ENCODE measurements at places on chromosomes 1 and 21.

GRCh38 chr1:16122916-16123315, 33.0 kb downstream of the EPHA2 start:
- DNase-seq = peak; percentile 44

- no peak for DNase-seq
Observed at GRCh38 chr1:90943966-90944365, 77.9 kb downstream of the ZNF644 start.

DNA sequence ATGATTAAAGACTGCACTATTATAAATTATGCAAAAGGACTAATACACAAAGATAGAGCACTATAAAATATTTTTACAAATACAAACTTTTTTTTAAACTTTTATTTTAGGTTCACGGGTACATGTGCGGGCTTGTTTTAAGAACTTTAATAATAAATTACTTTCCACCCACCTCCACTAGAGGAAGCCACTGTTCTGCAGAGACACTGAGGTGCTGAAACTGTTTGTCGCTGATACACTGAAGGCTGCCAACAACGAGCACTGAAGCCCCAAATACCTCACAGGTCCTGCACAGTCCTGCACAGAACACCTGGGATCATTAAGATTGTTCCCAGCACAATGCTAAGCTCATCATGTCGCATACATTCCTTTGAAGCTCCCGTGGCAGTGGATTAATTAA, 19.9 kb downstream of the COA6 start:
- no peak for DNase-seq

GRCh38 chr1:227273557-227273956, 44.7 kb downstream of the CDC42BPA start:
- no peak for DNase-seq

- no peak for DNase-seq
Observed at GRCh38 chr1:54709547-54710292, 5.9 kb upstream of the TTC4 start.

- no peak for DNase-seq
Observed at GRCh38 chr1:51331206-51332100, 1.1 kb upstream of the TTC39A start.

GRCh38 chr21:45414396-45415187, 9.6 kb downstream of the COL18A1 start:
- DNase-seq = no peak

- no peak for DNase-seq
Observed at GRCh38 chr1:100835866-100836842, 58.5 kb downstream of the EXTL2 start.

Data from stimulated activated CD4-positive, alpha-beta T cell treated with anti-CD3 and anti-CD28 coated beads, Interleukin-4, amount 100 ng/mL, for 48 hours (primary cell).